Heart right ventricle (tissue), 16 donors: ENCODE measurements at places on chromosomes 6 and 20. TPM values are rescaled to one million over a fixed set of nuclear protein-coding genes. Genes with fewer than 3 reads are reported as not detected.

NRN1 gene
- total RNA-seq, result 11.2 TPM

- H3K36me3 ChIP-seq, result peaks cover 10% of the 10 kb centered on the region
- H3K27me3 ChIP-seq, result no peaks in the 10 kb centered on the region
- peaks cover 39% of the 10 kb centered on the region for H3K4me1 ChIP-seq
- no peak for DNase-seq
- no peak overlapping the region for H3K4me3 ChIP-seq
Measured at GRCh38 chr6:7224731-7225130, 88.3 kb downstream of the SSR1 start.

DNA sequence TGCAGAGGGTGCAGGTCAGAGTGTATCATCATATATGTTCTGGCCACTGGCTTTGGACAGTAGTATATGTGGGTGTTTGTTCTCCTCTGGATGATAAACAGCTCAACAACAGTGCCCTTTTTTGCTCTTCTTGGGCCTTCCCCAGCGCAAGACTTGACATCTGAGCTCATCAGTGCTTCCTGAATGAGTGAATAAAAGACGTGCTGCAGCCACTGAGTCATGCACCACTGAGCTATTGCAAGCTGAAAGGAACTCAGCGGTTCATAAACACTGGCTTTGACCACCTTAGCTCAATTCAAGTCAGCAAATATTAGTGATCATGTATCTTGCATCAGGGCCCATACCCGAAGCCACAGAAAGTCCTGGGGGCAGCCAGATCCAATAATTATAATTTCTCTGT lies 105.3 kb upstream of the KCNG1 start:
- H3K36me3 ChIP-seq, result no peaks in the 10 kb centered on the region
- no peak for DNase-seq
- H3K27me3 ChIP-seq, result peaks cover 8% of the 10 kb centered on the region
- no peak overlapping the region for H3K27ac ChIP-seq
- H3K4me3 ChIP-seq, result no peak overlapping the region

PRR18 gene
- total RNA-seq, result not detected

DNA sequence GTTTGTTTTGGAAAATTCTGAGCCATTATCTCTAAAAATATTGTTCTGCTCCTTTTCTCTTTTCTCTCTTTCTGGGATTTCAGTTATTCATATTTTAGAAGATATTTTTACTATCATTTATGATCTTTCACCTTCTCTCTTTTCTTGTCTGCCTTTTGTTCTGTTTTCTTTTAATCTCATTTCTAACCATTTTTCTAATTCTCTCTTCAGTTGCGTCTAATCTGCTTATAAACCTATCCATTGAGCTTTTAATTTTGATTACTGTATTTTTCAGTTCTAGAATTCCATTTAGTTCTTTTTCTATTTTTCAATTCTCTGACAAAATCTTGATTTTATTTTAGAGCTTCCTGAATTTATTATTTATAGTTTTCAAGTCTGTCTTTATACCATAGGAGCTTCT lies 42.2 kb upstream of the COL10A1 start:
- H3K27me3 ChIP-seq, result no peaks in the 10 kb centered on the region
- H3K36me3 ChIP-seq, result no peaks in the 10 kb centered on the region
- H3K4me3 ChIP-seq, result no peak overlapping the region
- peaks cover 7% of the 10 kb centered on the region for H3K4me1 ChIP-seq

C4A gene
- 50.2 TPM for total RNA-seq

FAM209A gene
- not detected for total RNA-seq

DNA sequence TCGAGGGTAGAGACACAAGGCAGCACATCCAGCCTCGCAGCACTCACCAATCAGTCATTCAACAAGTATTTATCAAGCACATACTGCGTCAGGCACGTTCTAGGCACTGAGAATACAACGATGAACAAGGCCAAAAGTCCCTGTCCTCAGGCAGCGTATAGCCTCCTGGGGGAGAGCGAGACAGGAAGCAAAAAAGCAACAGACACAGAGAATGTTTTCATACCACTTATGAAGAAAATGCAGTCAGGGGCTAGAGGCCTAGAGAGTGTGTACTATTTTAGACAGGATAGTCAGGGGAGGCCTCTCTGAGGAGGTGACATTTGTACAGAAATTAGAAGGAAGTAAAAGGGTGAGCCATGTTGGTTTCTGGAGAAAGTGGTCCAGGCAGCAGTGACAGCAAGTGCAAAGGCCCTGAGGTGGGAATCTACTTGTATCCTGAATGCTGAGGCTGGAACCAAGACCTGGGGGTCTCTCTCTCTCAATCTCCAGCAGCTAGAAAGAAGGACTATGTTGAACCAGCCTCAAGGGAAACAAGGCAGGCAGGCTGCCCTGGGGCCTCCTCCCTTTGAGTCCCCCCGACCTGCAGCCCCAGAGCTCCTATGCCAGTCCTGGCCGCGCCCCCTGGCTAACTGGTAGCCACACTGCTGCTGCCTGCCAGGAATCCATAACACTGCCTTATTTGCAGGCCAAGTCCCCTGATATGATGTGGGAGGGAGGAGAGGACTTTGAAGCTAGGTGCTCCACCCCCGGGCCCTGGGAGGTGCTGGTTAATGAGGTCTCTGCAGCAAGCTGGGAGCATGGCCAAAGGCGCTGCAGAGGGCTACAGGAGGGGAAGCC lies 151.2 kb downstream of the GRM4 start:
- H3K27ac ChIP-seq, result no peak overlapping the region
- H3K4me3 ChIP-seq, result no peak overlapping the region
- H3K36me3 ChIP-seq, result no peaks in the 10 kb centered on the region
- no peak for DNase-seq
- H3K27me3 ChIP-seq, result no peaks in the 10 kb centered on the region

DNA sequence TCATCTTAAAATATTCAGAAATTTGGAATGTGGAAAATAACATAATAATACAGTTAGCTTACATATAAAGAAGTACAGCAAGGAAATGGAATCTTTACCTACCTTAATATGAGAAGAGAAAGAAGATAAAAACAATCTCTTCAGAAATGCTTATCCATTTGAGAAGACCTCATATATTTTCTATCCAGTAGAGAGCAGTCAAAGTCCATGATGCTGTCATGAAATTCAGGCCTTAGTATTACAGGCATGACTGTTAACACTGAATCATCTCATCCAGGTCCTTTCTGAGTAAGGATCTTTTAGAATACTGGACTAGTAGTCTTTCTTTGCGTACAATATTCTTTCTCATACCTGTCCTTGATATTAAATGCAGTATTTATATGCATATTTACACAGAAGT lies 713.4 kb downstream of the CD109 start:
- H3K36me3 ChIP-seq, result no peaks in the 10 kb centered on the region
- H3K4me1 ChIP-seq, result no peaks in the 10 kb centered on the region
- DNase-seq, result no peak
- H3K4me3 ChIP-seq, result no peak overlapping the region
- no peak overlapping the region for H3K27ac ChIP-seq

ACAT2 gene
- total RNA-seq, result 4.7 TPM
